Anterior cingulate cortex (tissue), 58 donors: ENCODE measurements at places on chromosomes 1 and 21.

- DNase-seq = no peak
These were observed 11.7 kb downstream of the LHX9 start for GRCh38 chr1:197928849-197929336.

DNA sequence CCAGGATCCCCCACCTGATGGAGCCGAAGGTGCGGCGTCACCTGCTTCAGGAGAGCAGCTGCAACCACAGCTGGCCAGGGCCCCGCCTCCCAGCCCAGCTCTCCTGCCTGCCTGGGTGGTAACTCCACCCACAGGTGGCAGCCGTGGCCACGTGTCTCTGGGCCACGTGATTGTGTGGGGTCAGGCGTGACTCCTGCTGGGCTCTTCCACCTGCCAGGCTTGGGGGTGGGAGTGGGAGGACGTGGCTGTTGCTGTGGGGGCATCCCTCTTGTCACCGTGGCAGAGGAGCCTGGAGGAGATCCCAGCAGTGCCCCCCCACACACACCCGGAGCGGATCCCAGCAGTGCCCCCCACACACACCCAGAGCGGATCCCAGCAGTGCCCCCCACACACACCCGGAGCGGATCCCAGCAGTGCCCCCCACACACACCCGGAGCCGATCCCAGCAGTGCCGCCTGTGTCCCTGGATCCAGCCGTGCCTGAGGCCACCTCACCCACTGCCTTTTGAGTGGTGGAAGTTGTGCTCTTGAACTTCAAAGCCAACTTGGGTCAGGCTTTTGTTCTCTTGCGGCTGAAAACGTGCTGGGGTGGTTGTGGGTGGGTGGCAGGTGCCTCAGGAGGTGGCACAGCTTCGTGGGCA lies 32.2 kb downstream of the POFUT2 start:
- DNase-seq = no peak

DNA sequence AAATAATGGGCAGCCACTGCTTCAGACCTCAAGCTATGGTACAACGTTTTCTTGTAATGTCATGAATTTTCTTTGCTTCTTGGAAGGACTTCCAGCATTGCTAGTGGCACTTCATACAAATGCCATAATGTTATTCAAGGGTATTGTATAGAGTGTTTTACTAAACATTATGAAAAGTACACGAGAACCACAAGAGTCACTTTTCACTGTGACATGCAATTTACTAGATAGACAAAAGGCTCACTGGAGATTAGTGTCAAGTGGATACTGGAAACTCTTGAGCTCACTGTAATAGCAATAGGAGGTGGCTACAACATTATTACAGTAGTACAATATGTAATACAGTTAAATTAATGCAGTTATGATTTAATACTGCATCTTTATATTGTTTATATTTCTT lies 5.3 kb upstream of the OLFM3 start:
- no peak for DNase-seq

DNA sequence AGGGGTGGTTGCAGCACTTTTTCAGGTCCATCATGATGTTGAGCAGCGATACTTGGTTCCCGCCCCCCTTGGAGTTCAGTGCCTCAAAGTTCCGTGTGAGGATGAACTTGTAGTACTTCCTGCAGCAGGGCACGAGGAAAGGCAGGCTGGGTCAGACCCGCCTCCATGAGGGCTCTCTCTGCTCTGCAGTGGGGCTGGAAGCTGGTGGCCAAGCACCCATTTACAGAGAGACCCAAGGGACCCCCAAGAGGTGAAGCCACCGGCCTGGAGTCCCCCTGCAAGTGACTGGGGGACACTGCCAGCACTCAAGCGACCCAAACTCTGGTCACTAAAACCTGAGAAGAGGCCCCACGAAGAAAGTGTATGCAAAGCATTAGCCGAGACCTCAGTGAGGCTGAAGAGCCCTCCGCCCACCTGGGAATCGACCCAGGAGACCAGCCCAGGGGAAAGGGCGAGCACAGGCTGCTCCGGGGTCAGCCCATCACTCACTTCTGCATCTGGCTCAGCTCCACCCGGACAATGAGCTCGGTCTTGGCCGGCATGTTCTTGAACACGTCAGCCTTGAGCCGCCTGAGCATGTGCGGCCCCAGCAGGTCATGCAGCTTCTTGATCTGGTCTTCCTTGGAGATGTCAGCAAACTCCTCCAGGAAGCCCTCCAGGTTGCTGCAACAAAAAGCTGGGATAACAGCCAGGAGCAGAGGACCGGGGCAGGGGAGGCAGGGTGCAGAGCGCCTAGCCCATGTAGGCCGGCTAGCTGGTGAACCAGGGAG lies 45.2 kb downstream of the CHD5 start:
- DNase-seq = no peak

DNA sequence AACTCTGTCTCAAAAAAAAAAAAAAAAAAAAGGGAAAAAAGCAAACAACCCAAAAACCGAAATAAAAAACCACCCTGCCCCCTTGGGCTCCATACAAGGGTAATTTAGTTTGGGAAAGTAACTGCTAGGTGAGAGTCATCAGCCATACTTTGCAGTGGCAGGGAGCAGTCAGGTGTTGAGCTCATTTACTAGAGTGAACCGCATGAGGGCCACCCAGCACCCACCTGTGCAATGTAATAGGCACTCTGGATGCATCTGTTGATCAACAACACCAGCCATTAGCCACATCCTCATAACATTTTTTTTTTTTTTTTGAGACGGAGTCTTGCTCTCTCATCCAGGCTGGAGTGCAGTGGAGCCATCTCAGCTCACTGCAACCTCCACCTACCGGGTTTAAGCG lies 9.1 kb downstream of the INAVA start:
- DNase-seq = no peak

GRCh38 chr1:66533804-66534740 lies at the start of gene SGIP1:
TSS of gene SGIP1 (plus strand) at chr1:66534153. CDS start at chr1:66534359, 206 bp downstream.
- peak; percentile 85 for DNase-seq

- DNase-seq = no peak
These were observed 7.4 kb downstream of the DOP1B start for GRCh38 chr21:36163750-36164741.

GRCh38 chr1:197811769-197812168 lies 36.5 kb upstream of the DENND1B start:
- no peak for DNase-seq

- no peak for DNase-seq
These were observed 38.0 kb downstream of the LAMC1 start for GRCh38 chr1:183061194-183061593.

DNA sequence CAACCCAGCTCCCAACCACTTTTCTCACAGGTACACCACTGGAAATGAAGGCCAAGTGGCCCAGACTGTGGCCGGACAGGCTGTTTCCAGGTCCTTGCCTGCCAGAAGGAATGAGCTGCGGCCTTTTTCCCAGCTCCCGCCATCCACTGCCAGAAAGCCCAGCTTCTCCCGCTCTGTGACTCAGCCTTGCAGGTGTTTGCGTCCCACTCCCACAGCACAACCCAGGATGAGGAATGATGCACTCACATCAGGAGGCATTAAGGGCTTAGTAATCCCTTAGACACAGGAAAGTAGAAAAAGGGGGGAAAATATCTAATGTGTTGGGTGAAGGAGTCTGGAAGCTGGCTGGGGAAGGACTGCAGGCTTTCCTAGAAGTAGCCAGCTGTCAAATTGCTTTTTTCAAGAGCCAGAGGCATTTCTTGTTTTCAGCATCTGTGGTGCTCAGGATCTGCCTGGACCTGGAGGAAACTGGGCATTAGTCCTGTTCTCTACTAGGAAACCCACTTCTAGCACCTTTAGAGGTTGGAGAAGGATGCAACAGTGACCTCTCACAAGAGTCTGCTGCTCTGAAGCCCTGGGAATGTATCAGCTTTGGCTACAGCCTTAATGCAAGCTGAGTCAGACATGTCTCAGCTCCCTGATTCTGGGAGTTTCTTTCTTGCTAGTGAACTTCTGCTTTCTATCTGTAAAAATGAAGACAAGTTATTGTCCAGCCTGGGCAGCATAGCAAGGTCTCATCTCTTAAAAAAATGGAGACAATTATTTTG lies 13.2 kb upstream of the MAP1LC3C start:
- no peak for DNase-seq

- no peak for DNase-seq
These were observed 237.2 kb downstream of the KAZN start for GRCh38 chr1:14835725-14836124.

DNA sequence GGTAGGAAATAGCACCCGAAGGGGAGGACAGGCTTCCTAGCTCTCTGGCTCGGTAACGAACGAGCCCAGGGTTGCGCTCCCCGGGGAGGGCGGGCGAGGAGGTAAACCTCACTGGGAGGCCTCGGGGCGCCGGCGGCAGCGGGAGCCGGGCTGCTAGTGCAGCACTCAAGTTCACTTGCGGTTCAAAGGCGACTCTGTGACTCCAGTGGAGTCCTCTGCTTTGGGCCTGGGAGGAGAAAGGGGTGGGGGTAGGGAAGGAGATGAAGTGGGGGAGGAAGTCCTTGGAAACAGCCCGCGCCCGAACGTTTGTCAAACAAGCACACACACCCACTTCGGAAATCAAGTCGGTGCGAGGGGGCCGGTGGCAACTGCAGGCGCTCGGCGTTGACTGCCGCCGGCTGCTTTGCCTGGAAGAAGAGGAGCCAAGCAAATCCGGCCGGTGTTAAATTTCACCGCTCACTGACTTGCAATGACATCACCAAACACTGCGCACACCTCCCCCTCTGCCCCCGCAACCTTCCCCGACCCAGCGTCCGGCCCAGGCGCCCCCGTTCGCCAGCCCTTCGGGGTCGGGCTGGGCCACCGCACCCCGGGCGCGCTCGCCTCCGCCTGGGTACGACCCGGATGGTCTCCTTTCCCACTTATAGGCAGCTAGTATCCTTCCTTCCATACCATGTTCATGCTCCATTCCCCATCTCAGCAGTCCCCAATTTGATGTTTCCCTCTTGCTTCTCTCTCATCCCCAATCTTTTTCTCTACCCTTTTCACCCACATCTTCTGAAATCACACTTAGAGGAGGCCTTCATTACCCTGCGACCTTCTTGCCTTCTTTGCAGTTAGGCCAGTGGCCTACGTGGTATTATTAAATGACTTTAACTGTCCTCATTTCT lies at the start of gene COL24A1:
Gene COL24A1 (minus strand): TSS at position 207 of the 890 bp plus-strand sequence. CDS start 376 bp downstream, outside the sequence.
- peak; percentile 35 for DNase-seq

- peak; percentile 31 for DNase-seq
These were observed 121.8 kb downstream of the HFM1 start for GRCh38 chr1:91282695-91283420.

- no peak for DNase-seq
These were observed 136.1 kb downstream of the RWDD3 start for GRCh38 chr1:95369985-95370690.

- DNase-seq = peak; percentile 22
These were observed 1.3 kb downstream of the DENND4B start for GRCh38 chr1:153945131-153945794.

DNA sequence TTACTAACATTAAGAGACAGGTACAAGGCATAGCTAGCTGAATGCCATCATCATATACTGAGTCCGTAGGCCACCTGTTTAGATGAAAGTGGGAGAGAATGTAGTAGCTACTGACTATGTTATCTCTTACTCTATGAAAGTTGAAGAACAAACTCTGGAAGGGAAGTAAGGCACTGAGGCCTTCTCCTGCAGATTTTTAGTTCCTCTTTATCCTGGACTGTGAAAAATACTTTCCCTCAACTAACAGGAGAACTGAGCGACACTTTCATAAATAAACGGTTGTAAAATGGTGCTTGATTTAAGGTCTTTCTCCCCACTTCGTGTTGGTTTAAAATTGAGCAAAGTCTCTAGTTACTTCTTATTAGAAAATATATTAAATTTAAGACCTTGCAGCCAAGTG lies 101.9 kb downstream of the FNBP1L start:
- no peak for DNase-seq

- no peak for DNase-seq
These were observed 73.1 kb downstream of the RUNX3 start for GRCh38 chr1:24856787-24857506.

GRCh38 chr1:97814121-97814520 lies 106.7 kb downstream of the DPYD start:
- DNase-seq = no peak

DNA sequence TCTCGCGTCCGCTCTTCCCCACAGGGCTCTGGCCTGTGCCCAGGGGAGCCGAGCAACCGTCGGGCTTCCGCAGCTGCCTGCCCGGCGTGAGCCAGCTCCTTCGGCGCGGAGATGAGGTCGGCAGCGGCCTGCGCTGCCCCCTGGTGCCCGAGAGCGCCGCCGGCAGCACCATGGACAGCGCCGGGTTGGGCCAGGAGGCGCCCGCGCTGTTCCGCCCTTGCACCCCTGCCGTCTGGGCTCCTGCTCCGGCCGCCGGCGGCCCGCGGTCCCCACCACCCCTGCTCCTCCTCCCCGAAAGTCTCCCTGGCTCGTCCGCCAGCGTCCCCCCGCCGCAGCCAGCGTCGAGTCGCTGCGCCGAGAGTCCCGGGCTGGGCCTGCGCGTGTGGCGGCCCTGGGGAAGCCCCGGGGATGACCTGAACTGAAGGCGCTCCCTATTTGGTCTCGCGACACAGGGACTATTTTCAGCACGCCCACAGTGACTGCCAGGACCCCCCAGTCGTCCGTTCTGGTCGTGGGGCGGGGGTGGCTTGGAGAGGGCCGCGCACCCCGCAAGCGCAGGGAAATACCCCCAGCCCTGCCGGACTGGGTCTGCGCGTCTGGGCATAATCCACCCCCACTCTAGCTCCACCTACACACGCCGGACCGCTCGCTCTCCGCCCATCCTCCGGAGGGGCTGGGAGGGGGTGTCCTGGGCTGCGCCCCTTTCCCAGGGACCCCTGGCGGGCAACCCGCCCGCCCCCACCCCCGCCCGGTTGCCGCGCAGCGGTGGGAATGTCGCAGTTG lies 1.3 kb downstream of the HES3 start:
- DNase-seq = peak; percentile 36

GRCh38 chr1:154337253-154337894 lies 12.0 kb downstream of the ATP8B2 start:
- DNase-seq = no peak

- DNase-seq = no peak
These were observed 77.4 kb upstream of the VAMP3 start for GRCh38 chr1:7693662-7694061.

DNA sequence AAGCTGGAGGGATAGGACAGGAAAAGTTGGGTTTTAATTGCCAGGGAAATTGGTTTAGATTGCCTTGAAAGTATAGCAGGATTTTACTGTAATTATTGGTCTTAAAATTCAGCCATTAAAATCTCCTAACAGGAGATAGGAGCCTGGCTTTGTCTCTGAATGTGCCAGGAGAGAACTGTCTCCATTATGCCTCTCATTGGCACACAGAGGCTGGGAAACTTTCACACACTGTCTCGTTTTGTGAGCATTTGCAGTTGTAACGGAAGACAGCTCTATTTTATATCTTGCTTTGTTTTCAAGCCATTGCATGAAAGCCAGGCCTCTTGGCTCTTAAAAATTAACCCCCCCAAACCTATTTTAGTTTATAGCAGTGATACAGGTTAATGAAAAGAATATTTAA lies 12.5 kb downstream of the DNAJC6 start:
- DNase-seq = no peak

DNA sequence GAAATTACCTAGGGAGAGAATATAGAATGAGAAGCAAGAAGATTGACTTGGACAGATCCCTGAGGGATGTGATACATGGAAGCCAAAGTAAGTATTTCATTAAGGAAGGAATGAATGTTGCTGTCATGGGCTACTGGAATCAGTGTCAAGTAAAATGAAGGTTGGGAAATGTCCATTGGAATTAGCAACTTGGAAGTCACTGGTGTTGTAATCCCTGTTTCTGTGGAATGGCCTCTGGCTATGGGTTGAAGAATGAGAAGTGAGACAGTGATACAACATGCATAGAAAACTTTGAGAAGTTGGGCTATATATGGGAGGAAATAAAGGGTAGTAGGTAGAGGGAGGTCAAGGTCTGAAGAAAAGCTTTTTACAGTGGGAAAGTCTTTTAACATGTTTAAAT lies 54.7 kb downstream of the CCDC18 start:
- DNase-seq = no peak
